ENCODE measurements at places on chromosomes 4 and X.

- no peak for DNase-seq
Observed at GRCh38 chrX:20965270-20966044, 408.8 kb upstream of the CNKSR2 start.

DNA sequence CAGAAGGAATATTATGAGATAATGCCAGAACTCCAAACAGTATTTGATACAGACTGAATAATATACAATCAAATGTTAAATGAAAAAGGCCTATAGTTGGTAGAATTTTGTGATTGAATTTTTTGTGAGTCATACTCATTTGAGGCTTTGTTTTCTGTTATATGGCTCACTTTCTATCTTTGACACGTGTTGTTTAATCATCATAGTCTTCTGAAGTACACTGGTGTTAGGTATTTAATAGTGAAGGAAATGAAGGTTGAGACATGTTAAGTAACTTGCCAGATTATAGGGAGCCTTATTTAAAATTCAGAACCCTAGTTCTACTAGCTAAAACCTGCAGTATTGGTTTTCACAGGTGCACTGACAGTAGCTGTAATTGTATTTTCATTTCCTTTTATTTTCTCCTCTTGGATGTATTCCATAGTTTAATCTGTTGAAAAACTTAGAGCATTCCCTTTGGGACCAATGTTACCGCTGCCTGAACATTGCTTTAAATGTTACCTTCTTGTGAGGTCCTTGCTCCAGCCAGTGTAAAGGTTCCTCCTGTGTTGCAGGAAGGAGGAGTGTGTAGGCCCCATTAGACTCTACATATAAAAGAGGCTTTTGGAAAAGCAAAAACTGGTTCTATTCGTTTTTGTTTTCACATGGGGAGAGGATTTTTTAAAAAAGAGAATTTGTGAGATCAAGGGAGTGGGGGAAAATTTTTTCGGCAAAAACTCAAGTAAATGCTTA lies 224.1 kb downstream of the ARHGAP10 start:
- DNase-seq: no peak

GRCh38 chr4:124121461-124121971 lies 591.0 kb downstream of the ANKRD50 start:
- peak; percentile 52 for DNase-seq

GRCh38 chrX:118865231-118865630 lies 41.6 kb downstream of the ZCCHC12 start:
- DNase-seq: no peak

GRCh38 chr4:112645541-112646329 lies 8.8 kb downstream of the LARP7 start:
- DNase-seq: no peak

DNA sequence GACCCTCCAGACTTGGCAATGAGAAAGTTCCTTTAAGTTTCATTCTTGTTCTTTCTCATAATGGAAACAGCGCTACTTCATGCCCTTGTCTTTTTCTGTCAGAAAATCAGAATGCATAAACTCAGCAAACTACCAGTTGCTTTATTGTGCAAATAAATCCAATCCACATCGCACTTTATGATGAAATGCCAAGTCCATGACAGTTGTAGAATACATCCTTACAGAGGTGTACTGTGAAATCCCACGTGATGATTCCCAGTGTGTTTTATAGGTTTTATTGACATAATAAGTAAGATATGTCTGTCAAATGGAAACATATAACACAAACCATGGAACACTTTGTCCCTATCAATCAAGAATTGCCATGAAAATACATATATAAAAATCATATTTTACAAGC lies 295.0 kb downstream of the PCDH7 start:
- DNase-seq: no peak

GRCh38 chr4:10040049-10040892 lies 19.0 kb upstream of the SLC2A9 start:
- no peak for DNase-seq

- no peak for DNase-seq
Observed at GRCh38 chrX:111505783-111506182, 5.7 kb upstream of the SERTM2 start.

DNA sequence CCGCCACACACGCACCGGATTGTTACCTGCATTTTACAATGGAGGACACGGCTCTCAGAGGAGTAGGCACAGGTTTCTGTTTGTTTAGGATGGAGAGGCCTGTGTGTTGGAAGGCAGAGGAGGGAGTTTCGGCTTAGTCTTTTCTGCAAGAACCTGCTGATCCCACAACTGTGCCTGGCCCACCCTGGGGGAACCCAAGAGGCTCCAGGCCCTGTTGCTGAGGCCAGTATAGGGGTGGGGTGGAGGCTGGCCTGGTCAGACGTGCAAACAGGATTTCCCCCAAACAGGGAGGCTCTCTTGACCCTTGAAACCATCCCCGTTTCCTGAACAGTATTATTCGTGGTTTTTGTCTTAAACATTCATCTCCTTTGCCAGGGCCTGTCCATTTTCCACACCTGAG lies 772 bp upstream of the SLC49A3 start:
- DNase-seq: no peak

DNA sequence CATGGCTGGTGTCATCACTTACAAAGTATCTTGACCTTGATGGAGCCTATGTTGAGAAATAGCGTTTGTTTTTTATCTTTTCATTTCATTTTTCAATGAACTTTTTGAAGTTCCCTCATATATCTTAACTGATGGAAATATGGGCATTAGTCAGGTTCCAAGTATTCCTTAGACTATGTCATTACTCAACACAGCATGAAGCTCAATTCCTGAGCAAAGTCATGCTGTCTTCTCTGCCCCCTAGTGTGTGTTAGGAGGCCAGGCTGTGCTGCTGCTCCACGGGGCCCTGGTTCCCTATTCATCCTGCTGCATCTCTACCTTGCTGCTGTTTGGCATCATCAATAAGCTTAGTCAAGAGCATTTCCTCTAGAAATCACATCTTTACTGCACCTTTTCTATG lies 40.9 kb downstream of the GPR143 start:
- no peak for DNase-seq

DNA sequence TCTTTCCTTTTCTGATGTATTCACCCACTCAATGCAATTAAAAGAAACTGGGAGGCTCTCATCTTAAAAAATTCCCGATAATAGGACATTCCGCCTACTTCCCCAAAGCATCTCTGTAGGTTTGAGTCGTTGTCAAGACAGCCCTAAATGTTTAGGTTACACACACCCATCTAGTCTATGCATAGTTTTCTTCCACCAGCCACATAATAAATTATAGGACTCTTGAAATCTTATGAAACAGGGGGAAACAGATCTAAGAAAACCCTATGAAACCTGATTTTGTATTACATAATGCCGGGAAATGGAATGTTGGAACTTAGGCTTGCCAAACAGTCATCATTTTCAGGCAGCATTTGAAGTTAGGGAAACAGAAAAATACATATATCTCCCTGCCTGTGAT lies 150.0 kb downstream of the PRKX start:
- no peak for DNase-seq

DNA sequence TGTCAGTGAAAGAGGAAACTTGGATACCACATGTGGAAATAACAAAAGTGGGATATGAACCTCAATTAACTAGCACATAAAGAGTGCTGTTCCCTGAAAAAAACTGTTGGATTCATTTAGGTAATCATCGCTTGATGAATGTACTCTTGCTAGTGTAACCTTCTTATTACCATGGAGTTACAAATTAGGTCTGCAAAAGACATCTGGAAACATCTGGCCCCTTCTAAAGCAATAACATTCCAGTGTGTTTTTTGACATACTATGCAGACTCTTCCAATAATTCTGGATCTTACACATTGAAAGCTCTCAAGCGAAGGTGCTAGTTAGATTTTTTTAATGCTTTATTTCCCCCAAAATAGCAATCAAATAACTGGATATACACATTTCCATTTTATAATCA lies 134.6 kb downstream of the ATP10D start:
- no peak for DNase-seq

DNA sequence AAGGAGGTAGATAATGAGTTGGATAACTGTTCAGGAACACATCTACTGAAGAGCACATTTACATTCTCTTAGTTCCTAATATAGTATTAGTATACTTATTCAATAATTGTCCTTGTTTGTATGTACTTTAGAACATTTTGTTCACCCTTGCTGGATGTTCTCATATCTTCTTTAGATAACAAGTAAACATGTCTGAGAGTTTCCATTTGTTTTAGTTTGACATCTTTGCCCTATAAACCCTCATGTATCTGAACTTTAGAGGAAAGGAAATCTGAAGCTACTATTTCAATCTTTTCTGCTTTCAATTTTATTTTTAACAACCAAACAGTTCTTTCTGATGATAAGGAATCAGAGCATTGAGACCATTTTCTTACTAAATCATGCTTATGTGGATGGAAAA lies 518.6 kb downstream of the RPA4 start:
- no peak for DNase-seq

- no peak for DNase-seq
Observed at GRCh38 chr4:25075129-25075528, 44.4 kb upstream of the LGI2 start.

- DNase-seq: peak; percentile 70
Observed at GRCh38 chr4:181911420-181911819, 331.8 kb upstream of the TENM3 start.

GRCh38 chr4:116332508-116332907 lies 752.9 kb downstream of the TRAM1L1 start:
- DNase-seq: no peak

All from fibroblast of mammary gland (primary cell).